ENCODE measurements at places on chromosomes 6 and 20.
A peak's percentile ranks its signal among the peaks of the same experiment; 100 is the strongest.

DNA sequence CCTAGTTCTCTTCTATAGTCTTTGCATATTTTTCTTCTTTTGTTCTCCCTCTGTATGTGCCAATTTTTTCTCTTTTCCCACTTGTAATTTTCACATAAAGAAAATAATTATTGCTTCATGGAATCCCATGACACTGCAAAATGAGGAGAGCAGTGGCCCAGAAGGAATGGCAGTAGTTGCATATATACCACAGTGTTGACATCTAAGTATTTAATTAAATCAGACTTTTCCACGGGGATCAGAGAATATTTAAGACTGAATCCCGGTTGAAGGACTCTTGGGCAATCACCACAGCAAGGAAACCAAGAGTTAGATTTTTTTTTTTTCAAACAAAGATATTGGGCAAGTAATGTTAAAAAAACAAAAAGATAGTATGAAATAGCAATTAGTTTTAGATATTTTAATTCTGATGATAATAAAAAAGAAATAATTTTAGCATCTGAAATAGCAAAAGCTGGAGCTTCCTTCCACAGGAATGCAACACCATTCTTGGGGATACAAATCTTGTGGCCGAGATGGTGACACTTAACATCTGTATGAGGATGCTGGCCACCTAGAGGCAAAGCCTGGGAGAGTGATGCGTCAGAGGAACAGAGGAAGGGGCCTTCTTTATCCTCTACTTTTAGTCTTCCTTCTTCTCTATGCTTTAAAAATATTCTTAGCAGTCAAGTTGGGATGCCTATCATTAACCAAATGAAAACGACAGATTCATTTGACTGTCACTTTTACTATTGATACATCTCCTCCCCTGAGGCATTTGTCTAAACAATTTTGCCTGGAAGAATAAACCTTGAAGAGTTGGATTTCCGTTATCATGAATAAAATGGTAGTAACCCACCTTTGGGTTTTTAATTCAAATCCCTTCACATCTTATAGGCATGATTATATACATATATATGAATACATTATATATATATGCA lies 356.2 kb downstream of the GJA1 start:
- DNase-seq, result no peak

- no peak for DNase-seq
Observed at GRCh38 chr6:31792761-31793171, 2.8 kb downstream of the VARS1 start.

DNA sequence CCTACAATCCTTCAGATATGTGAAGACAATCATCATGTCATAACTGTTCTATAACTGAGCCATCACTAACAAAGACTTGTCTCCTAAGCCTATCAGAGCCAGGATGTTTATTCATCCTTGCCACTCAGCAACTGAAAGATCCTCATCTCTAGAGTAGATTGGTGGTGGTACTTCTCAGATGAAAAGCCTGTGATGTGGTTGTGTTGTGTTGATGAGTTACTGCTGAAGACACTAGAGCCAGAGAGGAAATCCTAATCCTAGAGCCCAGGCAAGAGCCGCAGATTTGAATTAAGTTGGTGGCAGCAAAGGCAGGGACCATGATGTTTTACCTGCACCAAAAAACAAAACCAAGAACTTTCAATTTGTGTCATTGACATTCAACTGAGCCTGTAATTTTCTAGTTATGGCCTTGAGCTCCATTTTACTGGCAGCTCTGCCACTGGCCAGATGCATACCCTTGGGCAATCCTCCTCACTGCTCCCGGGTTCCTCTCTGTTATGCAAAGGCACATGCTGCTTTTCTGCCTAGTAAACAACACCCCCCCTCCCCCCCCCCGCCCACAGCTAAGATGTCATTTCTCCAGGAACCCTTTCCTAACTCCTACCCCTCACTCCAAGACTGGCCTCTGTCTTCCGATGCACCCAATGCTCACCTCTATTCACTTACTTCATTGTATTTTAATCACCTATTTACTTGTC lies 50.2 kb upstream of the REV3L start:
- no peak for DNase-seq

DNA sequence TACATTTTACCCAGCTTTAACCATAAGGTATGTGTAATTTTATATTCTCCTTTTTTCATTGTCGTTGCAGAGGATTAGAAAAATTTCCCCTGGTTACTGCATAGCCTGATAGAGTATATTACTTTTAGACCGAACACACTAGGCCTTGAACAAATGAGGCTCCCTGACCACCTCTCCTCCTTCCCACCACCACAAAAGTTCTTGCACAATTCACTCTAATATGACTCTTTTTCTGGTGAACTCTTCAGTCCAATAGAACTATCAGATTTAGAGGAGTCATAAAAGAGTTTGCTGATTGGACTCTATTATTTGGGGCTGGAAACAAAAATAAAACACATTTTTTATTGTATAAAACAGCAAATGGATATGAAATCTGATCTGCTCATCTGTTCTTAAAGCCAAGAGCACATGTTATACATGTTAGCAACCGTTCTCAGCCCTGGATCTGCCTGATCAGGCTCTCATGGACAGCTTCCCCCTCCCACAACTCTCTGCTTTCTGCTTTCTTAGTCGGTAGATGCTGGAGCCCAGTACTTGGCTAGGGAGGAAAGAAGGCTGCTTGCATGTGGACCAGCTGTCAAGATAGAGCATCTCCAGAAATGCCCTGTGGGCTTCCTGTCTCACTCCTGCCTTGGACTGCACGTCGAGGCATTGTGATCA lies 83.5 kb downstream of the CD164 start:
- no peak for DNase-seq

DNA sequence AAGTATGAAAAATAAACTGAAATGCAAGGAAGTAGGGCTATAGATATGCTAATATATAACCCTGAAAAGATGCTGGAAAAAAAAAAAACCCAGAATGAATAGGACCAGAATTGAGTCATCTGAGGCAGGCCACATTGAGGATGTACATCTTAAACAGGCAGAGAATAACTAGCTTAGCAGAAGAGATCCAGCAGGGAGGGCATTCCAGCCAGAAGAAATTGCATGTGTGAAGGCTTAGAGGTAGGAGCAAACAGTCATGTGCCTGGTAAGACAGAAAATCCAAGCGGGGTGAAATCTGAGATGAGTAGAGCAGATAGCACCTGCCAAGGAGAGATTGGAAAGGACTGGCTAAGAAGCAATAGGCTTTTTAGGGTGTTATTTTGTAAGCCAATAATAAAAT lies 2.6 kb downstream of the COL19A1 start:
- no peak for DNase-seq

GRCh38 chr6:14055541-14055940 lies 62.0 kb upstream of the CD83 start:
- DNase-seq, result no peak

DNA sequence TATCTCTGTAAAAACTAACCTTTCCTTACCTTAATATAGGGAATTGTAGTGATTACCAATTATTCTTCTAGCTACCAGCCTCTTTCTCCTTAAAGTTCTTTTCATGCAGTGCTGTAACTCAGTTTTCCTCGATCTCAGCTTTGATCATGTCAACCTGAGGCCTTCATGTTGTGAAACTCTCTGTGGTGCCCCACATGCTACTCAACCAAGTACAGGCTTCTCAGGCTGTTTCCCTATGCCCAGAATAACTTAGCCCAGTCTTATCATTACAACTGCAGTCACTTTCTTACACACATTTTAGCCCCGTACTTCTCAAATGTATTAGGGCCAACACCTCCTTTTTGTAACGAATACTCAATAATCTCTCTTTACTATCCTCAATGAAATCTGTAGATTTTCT lies 90.1 kb upstream of the SUPT3H start:
- DNase-seq, result no peak

DNA sequence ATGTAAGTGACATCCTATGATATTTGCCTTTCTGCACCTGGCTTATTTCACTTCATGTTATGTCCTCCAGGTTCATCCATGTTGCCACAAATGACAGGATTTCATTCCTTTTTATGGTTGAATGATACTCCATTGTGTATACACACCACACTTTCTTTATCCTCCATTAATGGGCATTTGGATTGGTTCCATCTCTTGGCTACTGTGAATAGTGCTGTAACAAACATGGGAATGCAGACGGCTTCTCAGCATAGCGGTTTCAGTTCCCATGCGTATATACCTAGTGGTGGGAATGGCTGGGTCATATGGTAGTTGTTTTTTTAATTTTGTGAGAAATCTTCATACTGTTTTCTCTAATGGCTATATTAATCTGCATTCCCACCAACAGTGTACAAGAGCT lies 14.8 kb downstream of the MTHFD1L start:
- DNase-seq, result no peak

DNA sequence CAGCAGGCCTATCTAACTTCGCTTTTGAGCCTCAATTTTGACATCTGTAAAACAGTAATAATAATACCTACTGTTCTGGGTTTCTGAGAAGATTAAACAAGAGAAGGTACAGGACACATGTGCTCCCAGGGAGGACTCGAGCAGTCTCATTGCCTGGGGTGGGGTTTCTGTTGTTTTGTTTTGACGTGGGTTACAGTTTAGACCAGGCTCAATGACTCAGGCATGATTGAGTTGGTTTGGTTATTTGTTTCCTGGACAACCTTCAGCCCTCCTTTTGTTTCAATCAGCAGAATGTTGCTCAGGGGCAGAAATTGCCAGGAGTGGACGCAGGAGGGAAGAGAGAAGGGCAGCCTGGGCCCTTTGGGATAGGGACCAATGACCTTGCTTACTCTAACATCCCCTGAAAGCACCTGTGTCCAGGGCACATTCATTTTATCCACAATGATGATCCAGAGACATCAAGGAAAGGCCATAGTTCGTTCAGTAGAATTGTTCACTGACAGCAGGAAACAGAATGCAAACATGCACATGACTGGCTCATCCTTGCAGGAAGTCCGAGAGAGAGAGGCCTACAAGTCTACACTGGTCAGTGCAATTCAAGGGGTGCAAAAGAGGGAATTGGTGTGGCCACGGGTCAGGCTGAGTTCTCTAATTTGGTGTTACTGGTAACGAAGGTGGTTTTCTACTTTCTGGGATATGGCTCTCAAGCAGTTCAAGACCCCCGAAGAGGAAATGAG lies 74.5 kb upstream of the MRPS10 start:
- no peak for DNase-seq

DNA sequence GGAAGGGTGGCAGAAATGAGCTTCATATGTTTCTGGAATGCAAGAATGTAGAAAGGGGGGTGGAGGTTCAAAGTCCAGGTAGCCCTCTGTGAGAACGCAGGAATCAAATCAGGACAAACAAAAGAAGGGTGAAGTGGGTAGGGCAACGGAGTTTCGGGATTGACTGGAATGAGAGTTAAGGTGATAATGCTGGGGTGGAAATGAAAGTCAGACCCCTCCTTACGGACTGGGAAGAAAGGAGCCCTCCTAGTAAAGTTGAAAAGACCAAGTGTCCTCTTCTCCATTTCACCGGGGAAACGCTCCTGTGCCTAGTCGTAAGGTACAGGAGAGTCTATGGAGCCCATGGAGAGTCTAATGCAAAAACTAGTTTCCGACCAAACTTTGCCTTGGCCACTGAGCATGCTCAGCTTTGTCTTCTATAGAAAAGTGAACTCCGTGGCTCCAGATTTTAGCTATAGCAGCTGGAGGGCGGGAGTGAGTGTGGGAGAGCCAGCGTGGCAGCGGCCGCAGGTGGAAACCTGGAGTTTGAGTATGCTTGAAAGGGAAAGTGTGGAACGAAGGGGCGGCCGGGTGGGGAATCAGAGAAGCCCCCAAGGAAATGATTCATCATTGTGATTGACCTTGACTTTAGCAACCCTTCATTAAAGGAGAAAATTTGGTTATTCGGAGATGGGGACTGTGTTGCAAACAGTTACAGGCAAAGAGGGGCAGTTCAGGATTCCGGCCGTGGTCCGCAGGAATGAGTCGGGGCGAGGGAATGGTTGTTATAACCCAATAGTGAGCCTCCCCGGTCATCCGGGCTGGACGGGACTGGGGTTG lies 1.3 kb upstream of the LRRC1 start:
- peak; percentile 31 for DNase-seq

DNA sequence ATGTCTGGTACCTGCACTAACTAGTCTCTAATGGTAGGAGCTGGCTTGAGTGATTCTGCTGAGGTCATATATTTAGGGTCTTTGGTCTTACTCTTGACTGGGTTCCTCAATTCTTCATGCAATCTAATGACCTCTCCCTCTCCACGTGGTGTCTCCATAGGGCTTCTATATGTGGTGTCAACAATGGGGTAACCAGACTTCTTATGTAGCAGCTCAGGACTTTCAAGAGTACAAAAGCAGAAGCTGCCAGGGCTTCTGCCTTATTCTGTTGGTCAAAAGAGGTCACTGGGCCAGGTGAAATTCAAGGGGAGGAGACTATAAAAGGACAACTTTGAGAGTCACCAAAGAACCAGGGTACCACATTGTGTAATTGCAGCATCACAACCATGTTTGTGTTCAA lies 54.3 kb downstream of the NUS1 start:
- DNase-seq, result no peak

DNA sequence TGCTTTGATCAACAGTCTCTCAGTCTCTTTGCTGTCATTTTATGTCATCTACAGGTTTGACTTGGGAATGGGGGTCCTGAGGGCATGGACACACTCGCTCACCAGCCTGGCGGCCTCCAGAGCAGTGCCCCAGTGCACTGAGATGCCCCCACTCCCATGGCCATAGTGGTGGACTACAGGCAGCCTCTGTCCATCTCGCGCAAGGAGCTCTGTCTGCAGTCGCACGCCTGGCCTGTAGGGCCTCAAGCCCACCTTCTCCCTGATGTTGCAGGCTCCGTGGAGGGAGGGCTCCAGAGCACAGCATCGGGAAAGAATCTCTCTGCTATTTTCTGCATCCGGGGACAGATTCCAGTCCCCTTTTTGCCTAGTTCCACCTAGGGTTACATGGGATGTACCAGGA lies 22.6 kb downstream of the DDO start:
- no peak for DNase-seq

DNA sequence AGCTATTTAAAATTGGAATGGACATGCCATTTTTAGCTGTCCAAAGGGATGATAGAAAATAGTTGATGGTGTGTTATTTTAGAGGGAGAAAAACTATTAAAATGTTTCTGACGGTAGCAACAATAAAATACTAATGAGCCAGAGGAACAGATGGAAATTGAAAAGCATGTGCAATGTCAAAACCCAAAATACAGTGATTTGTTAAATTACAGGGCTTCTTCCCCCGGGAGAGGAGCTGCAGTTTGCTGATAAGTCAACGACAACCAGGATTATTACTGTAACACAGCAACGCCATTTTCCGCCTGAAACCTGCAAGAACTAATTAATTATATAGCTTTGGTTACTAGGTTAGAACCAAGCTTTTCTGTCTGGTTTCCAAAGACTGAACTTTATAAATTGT lies 179.6 kb upstream of the SPTLC3 start:
- DNase-seq, result no peak

- no peak for DNase-seq
Observed at GRCh38 chr6:145704143-145704781, 31.1 kb downstream of the EPM2A start.

GRCh38 chr6:150634964-150635292 lies 35.2 kb downstream of the PLEKHG1 start:
- no peak for DNase-seq

DNA sequence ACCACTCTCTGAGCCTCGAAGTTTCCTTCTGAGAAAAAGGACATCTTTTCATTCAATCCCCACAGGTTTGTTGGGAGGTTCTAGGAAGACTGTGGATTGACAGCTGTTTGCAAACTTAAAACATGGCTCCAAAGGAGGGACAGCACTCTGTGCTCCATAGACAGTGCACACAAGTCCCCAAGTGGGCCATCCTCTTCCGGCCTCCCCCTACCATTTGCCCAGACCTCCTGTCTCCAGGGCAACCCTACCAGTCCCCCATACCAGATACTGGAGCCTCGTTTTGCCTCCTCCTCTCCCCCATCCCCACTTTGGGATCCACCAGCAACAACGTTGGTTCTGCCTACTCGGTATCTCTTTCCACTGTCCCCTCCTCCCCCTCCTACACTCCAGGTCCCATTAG lies 8.5 kb upstream of the DLGAP4 start:
- no peak for DNase-seq

GRCh38 chr6:22072949-22073348 lies 223.9 kb downstream of the PRL start:
- DNase-seq, result no peak
